ENCODE measurements at places on chromosomes 4 and X.

GRCh38 chrX:36199928-36200327 is 280.4 kb downstream of the CFAP47 start:
- no peak for DNase-seq

GRCh38 chr4:8540072-8540471 is 40.1 kb upstream of the GPR78 start:
- peak; percentile 27 for DNase-seq

DNA sequence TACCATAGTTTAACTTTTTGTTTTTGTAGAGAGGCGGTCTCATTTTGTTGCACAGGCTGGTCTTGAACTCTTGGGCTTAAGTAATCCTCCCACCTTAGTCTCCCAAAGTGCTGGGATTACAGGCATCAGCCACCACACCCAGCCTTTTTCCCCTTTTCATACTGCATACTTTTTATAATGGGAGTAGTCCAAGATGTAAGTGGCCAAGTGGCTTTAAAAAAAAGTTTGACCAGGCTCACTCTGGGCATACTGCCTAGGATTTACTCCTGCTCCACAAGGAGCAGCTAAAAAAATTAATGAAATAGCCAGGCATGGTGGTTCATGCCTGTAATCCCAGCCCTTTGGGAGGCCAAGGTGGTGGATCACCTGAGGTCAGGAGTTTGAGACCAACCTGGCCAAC is 6.0 kb downstream of the GRSF1 start:
- no peak for DNase-seq

- no peak for DNase-seq
Observed at GRCh38 chrX:6683353-6683752, 148.4 kb upstream of the VCX3A start.

GRCh38 chrX:31497086-31497485 is 425.2 kb upstream of the FTHL17 start:
- no peak for DNase-seq

DNA sequence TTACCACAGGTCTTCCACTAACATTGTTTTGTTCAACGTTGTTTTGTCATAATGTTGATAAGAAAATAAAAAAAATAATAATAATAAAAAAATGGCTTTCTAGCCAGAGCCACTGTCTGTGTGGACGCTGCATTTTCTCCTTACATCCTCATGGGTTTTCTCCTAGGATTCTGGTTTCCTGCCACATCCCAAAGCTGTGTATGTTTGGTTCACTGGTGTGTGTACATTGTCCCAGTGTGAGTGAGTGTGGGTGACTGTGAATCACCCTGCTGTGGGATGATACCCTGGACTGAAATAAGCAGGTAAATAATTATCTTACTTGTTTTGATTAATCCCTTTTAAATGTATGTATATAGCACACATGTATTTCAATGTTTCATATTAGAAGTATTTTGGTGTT is 2154.4 kb upstream of the AGA start:
- DNase-seq: no peak

- DNase-seq: no peak
Observed at GRCh38 chrX:155112171-155112570, 40.9 kb downstream of the BRCC3 start.

GRCh38 chr4:186669159-186669731 is 54.4 kb downstream of the FAT1 start:
- DNase-seq: peak; percentile 74

DNA sequence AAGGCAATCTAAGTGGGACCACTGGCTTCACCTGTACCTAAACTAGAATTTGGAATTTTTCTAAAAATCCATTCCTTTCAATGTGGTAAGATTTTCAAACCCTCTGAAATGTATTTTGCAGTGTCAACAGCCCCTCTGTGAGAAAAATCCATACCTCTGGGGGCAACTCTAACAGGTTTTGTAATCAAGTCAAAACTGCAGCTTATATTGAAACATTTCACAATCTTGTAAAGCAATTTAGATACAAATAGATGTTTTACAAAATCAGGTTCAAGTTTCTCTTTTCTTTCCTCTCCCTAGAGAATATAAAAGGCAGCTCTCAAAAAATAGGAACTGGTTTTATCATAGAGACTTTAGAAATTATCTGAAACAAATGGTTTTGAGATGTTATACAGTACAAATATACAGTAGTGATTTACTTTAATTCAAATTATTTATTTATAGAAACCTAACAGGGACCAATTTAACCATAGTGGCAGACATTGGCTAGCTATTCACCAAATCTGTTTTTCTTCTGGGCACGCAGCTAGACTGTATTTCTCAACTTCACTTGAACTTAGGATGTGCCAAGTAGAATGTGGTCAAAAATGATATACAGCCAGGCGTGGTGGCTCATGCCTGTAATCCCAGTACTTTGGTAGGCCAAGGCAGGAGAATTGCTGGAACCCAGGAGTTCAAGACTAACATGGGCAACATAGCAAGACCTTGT is 36.3 kb upstream of the SPINK2 start:
- no peak for DNase-seq

- DNase-seq: no peak
Observed at GRCh38 chr4:129446074-129446473, 350.1 kb downstream of the C4orf33 start.

GRCh38 chrX:21412029-21412428 is 37.8 kb downstream of the CNKSR2 start:
- no peak for DNase-seq

- no peak for DNase-seq
Observed at GRCh38 chr4:109698656-109699055, 4.6 kb downstream of the CASP6 start.

DNA sequence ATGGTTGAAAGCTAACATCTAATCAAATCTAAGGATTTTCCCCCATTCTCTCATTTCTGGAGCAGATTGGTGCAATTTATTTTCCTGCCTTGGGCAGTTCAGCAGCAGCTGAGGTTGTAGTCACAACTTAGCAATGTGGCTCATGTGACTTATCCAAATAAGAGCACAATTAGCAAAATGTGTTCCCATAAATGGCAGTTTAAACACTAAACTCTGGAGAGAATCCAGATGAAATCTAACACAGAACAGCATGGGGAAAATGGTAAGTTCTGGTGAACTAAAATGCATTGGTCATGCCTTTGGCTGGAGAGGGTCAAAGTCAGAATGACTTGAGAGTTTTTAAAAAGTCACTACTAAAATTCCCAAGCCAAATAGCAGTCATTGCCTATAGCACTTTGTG is 422.6 kb upstream of the DIPK2B start:
- no peak for DNase-seq

- DNase-seq: no peak
Observed at GRCh38 chr4:54954656-54955388, 170.6 kb downstream of the KDR start.

- DNase-seq: no peak
Observed at GRCh38 chrX:48470833-48471118, 716 bp upstream of the SLC38A5 start.

GRCh38 chr4:8336412-8337075 is 67.0 kb downstream of the HTRA3 start:
- peak; percentile 2 for DNase-seq

GRCh38 chr4:158065176-158065575 is 107.6 kb downstream of the GASK1B start:
- DNase-seq: no peak

GRCh38 chr4:3021627-3022026 is 52.7 kb downstream of the HTT-AS start:
- DNase-seq: peak; percentile 29

DNA sequence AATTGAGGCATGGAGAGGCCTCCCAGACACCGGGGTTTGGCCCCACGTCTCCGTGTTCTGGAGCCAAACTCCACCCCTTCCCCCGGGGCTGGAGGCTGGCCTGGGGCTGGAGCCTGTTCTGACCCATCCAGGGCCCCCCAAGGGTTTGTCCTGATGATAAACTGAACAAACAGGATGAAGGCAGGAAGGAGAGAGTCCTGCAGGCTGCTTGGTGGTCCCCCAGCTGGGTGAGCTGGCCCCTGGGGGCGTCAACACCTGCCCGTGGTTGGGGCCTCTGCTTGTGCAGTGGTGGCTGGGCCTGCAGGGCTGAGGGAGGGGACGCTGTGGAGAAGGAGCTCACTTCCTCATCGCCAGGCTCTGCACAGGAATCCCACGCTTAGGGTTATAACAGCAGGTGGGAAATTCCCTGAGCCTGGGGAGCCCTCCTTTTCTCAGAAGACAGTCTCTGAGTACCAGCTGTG is 2.3 kb downstream of the SH3TC1 start:
- DNase-seq: no peak

DNA sequence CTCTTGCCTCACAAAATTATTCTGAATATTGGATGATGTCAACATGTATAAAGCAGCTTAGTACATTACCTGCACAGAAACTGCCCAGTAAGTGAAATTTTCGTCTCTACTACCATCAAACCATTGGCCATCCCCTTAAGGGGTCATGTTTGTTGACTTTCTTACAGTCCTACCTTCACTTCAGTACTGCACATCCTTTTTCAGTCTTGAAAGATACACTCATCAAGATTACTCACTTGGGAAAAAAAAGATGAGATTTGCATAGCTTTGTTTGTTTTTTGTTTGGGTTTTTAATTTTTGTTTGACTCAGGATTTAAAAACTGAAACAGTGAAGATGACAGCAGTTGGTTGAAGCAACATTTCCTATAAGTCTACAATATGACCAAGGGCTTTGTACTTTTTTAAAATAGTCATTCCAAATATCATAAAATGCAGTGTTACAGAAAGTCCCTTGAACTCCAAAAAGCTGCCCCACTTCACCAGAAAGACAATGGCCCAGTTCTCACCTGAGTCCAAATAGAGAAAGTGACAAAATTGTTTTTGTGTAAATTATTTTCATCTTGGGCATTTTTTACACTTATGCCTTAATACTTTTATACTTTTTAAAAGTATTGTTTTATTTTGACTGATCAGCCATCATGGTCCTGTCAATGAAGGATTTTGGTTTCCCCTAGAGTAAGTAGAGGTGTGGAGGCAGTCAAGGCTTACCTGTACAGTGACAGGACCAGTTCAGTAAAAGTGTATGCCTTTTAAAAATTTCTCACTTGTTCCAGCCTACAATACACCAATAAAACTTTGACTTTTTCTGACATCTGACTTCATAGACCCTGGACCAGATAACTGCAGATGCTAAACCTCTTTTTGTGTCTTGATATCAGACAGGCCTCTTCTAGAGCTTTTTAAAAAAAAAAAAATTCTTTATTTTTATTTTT is 59.7 kb upstream of the EDA2R start:
- no peak for DNase-seq

GRCh38 chr4:22428441-22428840 is 87.4 kb downstream of the ADGRA3 start:
- no peak for DNase-seq

- DNase-seq: no peak
Observed at GRCh38 chr4:148790246-148790645, 348.0 kb upstream of the NR3C2 start.

DNA sequence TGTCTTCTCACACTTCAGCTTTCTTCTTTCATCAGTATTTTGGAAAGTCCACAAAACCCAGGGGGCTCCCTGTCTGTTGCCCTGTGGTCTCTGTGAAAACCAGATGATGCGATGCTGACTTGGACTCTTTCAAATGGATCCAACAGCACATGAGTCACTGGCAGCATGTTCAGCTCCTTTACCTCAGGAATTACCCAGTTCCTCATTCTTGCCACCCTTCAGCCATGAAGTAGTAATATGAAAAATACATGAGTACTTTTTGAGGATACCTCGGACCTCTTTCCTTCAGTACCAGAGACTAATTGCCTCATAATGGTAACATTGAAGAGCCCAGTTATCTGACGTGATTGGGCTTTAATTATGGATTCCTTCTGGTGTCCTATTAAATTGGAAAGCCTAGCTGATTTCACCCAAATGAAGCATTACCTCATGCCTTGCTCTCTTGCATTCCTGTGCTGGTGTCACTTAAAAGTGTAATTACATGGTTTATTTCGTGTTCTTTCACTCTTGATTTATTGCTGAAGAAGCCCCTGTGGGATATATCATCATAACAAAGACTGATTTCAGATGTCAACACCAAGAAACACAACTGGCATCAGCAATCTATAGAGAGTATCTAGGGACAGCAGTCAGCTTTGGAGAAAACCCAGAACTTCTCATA is 63.4 kb downstream of the NFKB1 start:
- DNase-seq: no peak

DNA sequence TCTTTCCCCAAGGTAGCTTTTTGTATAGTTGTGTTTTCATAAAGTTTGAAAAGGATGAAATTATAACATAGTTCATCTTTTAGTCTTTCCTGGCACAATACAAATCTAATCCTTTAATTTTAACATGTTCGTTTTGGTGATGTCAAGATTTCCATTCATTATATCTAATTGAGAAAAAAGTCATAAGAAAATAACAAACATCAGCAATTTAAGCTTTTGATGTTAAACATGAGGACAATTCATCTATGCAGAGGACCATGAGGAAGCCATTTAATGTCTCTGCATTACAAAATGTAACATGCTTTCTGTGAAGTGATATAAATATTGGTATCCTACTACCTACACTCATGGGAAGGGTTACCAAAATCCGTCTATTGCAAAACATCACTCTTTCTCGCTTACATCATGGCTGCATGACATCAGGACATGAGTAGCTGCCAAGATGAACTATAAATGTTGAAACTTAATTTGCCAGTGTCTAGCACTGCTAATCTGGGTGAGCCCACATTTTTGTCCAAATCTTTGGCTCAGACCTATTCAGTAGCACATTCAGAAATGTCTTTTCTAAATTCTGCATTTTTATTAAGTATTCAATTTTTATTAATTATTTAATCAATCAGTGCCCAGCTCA is 9.5 kb downstream of the EPGN start:
- DNase-seq: no peak

GRCh38 chr4:33996075-33996718 is 2248.1 kb downstream of the ARAP2 start:
- no peak for DNase-seq

DNA sequence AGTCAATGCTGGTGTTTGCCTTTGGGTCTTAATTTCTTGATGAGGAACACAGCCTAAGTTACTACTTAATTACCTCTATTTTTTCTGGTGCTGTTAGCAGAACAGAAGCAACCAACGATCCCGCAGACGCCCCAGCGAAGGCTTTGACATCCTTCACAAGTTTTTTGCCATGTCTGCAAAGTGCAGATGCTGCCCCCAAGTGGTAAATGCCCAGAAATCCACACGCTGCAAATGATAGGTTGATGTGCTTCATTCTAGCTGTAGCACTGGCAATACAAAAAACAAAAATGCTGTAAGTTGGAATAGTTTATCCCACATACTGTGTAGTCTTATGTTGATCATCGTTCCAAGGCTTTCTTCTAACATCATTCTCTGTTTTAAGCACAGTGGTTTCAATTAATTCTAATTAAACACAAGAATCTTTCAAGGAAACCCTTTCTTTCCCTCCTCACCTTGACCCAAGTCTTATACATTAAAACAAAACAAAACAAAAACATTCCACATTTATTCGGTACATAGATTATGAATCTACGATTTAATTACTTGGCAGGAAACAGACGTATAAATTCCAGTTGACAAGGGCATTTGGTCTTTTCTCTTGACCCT is 1.2 kb downstream of the PNPLA4 start:
- DNase-seq: peak; percentile 68

GRCh38 chrX:66193821-66194220 is 29.8 kb downstream of the HEPH start:
- no peak for DNase-seq
